ENCODE measurements at places on chromosomes 5 and 9.

- DNase-seq, result no peak
Measured at GRCh38 chr5:151745071-151745705, 13.2 kb downstream of the ATOX1 start.

DNA sequence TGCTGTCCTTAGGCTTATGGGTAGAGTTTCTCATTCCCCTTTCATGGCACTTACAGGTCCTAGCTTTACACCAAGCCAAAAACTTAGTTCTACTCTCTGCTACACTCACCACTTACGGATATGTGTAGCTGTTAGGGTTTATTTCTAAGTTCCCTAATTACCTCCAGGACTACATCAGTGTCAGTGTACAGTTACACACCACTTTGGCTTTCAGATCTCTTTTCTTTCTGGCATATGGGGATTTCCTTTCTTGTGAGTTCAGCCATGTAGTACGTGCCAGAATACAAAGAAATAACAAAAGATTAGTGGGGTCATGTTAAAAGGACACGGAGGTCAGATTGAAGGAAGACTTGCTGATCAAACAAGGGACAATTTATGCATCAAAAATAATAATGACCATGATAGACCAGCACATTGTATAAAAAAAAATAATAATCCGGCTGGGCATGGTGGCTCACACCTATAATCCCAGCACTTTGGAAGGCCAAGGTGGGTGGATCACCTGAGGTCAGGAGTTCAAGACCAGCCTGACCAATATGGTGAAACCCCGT is 41.8 kb downstream of the LYRM7 start:
- no peak for DNase-seq

DNA sequence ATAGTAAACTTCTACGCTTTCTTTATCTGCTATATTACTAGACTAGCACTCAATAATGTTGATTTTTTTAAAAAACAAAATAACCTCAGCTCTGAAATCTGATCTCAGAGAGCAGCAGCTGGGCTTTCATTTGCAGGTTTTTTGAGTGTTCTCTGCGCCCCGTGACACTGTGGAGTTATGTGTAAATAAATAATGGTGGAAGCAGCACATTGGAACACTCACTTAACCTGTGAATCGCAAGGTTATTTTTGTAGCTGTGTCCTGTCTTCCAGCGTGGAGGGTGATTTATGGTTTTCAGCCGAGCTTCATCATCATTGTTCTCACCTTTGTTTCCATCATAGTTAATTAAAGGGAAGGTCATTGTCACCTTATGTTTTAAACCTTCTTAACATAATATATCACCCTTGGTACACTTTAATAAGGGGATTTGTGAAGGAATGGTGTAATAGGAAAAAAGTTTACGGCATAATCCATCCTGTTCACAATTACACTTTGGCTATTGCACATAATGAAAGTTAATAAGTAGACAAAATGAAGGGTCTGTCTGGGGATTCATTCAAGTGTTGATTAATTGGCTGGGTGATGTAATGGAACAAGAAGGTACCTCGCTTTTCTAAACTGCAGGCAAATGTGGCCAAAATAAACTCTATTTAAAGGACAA is 493.3 kb upstream of the ADAMTS16 start:
- DNase-seq, result no peak

DNA sequence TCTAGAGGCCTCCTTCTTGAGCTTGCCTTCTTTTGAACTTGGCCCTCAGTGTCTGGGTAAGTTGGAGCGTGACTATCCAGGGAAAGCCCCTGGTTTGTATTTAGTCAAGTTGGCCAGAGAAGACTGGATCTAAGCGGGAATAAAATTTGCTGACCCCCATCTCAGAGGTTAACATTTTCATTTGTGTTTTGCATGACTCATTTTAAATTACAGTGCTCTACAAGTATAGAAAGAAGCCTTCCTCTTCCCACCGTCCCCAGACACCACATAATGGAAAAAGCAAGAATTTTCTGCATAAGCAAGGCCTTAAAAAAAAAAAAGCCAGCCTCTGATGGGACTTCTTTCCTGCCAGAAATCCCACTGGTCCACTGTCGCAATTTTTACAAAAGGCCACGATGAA is 27.2 kb downstream of the PIK3R1 start:
- DNase-seq, result no peak

DNA sequence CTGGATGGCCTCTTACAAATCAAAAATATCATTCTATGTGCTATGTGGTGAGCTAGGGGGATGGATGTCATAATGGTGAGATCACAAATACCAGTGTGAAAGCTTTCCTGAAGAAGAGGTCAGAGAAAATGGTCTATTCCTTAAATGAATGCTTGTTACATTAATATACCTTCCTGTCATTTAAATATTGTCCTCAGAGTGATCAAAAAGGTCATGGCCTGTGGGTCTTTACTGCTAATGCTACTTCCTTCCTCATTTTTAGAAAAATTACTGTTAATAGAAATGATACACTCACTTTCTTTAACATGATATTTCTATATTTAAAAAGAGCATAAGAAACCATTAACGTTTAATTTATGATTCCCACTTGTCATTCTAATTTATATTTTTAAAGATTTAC is 9.7 kb downstream of the OMD start:
- no peak for DNase-seq

DNA sequence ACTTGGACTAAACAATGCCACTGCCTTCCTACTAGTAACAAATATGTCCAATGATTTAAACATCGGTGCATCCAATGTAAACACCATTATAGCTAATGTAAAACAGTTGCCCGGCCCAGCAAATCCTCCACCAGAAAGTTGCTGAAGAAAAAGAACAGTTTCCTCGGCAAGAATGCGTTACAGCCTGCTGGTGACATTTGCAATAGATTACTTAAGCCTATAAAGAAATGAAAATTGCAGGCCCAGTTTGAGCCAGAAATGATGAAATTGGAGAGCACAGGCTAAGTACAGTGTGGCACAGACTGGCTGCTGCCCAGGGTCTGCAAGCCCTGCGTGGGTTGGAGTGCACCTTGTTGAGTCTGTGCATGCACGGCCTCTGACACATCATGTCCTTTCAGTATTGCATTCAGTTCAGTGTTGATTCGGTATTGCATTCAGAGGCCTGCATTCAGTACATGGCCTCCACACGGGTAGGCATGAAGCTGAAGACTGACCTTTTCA is 406.0 kb upstream of the KLF4 start:
- no peak for DNase-seq

Measured in ecto neural progenitor cell (in vitro differentiated cells).